Activated T-cell treated with anti-CD3 and anti-CD28 coated beads for 48 hours (primary cell): ENCODE measurements at places on chromosomes 6 and 20.

- DNase-seq, result no peak
Measured at GRCh38 chr20:50968289-50968688, 9.7 kb downstream of the MOCS3 start.

GRCh38 chr6:87820343-87820984 lies 118.4 kb upstream of the AKIRIN2 start:
- DNase-seq, result no peak

GRCh38 chr6:88780714-88781389 lies 182.6 kb downstream of the RNGTT start:
- DNase-seq, result peak; percentile 6

DNA sequence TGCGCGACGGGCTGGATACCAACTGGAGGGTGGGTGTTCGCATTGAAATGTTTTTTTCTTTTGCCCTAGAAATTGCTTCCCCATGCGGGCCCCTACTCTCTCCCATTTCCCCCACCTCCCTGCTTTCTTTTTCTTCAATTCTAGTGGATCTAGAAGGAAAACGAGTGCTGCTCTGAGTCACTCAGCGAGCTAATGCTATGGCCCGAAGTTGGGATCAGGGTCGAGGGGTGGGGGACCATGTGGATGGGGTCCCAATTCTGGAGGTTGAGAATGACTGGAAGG lies 71.5 kb downstream of the SOX4 start:
- DNase-seq, result no peak

DNA sequence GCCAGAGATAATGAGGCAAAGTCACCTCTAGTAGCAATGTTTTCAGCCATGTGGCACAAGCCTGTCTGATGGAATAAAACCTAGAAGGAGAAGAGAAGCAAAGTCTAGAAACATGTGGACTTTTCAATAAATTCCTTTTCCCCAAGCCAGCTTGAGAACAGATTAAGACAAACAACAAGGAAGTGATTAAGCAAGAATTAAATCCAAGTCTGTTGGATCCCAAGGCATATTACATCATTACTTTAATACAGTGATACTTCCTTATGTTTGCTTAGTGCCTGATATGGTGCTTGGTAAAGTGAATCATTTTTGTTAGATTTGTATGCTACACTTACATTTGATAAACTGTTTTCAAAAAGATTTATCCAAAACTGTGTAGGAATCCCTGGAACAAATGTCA lies 260.3 kb upstream of the FAM83B start:
- DNase-seq, result no peak

- DNase-seq, result no peak
Measured at GRCh38 chr6:32842690-32843089, 1.2 kb downstream of the PSMB8 start.

DNA sequence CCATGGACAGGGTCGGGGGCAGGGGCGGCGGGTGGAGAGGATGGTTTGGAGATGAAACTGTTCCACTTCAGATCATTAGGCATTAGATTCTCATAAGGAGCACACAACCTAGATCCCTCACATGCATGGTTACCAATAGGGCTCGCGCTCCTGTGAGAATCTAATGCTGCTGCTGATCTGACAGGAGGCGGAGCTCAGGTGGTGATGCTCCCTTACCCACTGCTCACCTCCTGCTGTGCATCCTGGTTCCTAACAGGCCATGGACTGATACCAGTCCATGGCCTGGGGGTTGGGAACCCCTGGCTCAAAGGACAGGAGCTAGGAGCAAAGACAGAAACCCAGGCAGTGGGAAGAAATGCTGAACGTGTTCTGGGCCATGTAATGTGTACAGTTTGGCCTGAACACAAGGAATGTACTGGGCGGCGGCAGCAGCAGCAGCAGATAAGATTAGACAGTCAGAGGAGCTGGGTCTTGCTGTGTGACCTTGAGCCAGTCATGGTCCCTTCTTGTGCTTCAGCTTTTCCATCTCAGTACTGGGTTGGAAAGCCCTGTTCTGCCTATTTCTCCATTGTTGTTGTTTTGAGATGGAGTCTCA lies 4.7 kb upstream of the SPAG4 start:
- DNase-seq, result no peak

DNA sequence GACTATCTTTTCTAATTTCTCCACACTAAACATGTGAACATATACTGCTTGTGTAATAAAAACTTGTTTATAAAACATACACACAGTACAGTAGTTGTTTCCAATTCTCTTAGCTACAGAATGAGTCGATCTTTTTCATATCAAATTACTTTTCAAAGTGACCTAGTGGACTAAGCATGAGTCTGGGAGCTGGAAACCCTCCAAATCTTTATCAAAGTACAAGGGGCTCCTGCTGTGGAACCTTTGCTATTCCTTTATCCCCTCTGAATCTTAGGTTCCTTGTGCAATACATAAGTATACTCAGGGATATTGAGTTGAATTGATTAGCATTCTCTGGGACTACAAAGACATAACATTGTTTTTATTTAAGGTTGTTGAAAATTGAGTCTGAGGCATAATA lies 48.7 kb upstream of the TAB2 start:
- DNase-seq, result no peak

DNA sequence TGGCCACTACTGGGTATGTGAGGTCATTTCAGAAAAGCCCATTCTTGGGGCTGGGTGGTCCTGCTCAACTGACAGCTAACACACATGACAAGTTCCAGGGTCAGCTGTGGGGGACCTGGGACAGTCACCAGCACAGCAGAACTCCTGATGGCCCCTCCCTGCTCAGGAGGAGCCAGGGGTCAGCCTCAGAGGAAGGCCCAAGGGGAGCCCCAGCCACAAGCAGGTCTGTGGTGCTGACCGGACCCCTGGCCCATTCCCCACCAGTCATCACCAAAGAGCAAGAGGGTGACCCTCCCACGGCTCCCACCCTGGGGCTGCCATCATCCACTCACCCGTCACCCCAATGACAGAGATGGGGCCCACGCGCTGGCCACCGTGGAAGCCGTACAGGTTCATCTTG lies 18.0 kb downstream of the CYP21A2 start:
- DNase-seq, result no peak

- DNase-seq, result no peak
Measured at GRCh38 chr6:104017410-104018381, 842.0 kb downstream of the HACE1 start.
